Vagina (tissue), 2 donors: ENCODE measurements at places on chromosomes 4 and X.

GRCh38 chr4:88159229-88159725, 838 bp upstream of the ABCG2 start:
- no peak for DNase-seq

DNA sequence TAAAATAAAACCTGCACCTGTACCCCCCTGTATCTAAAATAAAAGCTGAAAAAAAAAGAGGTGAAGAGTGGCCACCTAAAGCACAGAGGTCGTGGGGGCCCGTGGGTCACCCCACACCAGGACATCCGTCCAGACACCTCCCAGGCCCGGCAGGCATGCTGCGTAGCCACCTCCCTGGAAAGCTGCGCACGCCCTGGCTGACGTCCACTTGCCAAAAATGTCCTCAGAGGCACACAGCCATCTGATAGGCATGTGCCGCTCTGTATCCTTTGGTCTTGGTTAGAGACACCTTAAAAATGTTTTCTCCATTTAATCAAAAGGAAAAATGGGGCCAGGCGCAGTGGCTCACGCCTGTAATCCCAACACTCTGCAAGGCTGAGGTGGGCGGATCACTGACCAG, 17.7 kb downstream of the FAM53A start:
- DNase-seq: no peak

DNA sequence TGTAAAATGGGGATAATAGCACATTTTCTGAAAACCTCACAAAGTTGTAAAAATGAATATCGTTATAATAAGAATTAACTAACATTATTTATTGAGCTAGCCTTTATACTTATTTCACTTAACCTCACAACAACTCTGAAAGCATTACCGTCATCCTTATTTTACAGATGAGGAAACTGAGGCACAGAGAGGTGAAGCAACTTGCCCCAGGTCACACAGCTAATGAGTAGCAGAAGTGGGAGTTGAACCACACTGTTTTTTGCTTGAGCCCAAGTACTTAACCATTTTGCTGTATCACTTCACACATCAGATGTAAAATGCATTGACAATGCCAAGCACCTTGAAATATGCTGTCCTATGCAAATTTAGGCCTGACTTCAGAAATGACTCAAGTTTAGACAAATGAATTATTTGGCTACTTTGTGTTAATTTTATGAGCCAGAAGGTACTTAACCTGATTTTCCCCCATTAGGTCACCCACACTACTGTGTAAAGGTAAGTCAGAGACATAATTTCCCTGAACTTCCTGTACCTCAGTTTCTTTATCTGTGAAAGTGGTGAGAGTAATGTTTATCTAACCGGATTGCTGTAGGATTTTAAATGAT, 23.1 kb downstream of the CD40LG start:
- DNase-seq: no peak

- DNase-seq: no peak
Observed at GRCh38 chrX:152926279-152926678, 28.4 kb downstream of the ZNF185 start.

DNA sequence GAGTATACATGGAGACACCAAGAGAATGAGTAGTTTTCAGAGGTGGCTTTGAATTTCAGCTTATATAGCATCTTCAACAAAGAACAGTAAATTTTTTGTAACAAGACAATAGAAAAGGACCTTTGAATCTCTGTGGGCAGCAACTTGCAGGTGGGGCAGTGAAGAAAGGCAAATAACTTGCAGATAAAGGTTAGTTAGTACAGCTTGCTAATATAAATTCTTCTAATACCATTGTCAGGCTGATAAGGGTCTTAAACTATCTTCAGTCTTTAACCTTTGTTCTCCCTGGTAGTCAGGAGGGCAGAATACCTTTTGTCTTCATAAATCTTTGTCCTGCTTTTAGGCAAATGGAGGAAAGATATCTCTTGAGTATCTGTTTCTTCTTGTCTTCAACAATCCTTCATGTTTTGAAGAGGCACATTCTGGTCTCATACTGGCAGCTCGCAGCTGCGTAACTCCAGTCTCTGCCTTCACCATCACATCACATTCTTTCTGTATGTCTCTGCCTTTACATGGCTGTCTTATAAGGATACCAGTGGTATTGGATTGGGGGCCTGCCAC, 16.0 kb downstream of the ANXA3 start:
- no peak for DNase-seq

DNA sequence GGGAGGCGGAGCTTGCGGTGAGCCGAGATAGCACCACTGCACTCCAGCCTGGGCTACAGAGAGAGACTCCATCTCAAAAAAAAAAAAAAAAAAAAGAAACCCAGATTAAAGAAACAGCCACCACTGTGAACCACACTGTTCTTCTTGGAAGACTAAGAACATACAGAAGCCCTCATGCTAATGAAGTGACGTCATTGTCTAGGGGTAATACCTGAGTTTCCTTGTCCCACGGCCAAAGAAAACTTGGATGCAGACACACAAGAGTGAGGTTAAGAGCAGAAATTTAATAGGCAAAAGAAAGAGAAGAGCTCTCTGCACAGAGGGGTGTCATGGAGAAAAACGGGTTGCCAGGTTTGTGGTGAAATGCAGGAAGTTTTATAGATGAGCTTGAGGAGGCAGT, 691.6 kb downstream of the NLGN4X start:
- no peak for DNase-seq

GRCh38 chr4:26821677-26822503, 38.8 kb upstream of the STIM2 start:
- DNase-seq: no peak

GRCh38 chr4:30103455-30103854, 616.7 kb upstream of the PCDH7 start:
- DNase-seq: no peak

GRCh38 chr4:37467824-37468223, 218.4 kb downstream of the RELL1 start:
- DNase-seq: no peak

DNA sequence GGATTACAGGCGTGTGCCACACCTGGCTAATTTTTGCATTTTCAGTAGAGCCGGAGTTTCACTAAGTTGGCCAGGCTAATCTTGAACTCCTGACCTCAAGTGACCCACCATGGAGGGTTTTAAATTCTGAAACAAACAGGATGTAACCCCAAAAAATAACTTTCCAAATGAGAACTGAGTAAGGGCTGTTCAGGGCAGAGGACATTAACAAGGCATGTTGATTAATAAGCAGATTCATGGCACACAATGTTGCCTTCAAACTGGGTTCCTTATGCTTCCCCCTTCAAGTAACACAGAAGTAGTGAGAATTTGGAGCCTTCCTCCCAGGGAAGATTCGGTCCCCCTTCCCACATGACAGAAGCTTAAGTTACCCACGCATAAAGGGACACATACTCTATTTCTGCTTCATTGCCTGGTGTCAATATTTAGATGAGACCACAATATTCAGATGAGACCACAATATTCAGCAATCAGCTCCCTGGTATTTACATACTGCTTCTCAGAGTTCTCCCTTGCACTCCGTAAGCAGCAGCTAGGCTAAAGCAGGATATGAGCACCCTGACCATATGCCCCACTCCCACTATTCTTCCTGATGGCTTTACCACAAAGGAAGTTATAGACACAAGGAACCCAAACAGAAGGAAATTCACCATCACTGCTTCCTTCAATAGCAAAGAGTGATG, 21.4 kb downstream of the GRSF1 start:
- no peak for DNase-seq

DNA sequence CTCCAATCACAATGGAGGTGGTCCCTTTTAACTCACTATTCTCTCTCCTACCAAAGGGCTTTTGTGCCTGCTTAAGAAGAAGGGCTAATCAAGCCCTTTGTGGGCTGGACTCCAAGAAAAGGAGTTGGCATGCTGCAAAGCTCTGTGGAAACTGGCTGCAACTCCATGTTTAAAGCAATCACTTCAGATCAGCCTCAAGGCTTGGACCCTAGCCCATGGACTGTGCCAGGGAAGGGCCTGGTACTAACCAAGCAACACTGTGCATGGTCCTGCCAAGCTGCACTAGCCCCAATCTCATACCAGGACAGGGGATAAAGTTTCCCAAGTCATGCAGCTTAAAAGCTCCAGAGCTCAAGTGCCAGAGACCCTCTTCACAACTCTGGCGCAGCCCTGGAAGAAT, 86.7 kb downstream of the ATP8A1 start:
- no peak for DNase-seq

GRCh38 chrX:106615041-106615440, 3.3 kb downstream of the RADX start:
- DNase-seq: no peak

GRCh38 chr4:41602886-41603498, 65.0 kb downstream of the LIMCH1 start:
- DNase-seq: no peak

DNA sequence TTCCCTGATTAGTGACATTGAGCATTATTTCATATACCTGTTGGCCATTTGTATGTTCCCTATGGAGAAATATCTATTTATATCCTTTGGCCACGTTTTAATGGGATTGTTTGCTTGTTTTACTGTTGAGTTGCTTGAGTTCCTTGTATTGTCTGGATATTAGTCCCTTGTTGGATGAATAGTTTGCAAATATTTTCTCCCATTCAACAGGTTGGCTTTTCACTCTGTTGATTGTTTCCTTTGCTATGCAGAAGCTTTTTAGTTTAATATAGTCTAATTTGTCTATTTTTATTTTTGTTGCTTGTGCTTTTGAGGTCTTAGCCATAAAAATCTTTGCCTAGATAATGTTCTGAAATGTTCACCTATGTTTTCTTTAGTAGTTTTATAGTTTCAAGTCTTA, 60.2 kb upstream of the HUWE1 start:
- DNase-seq: no peak

- DNase-seq: no peak
Observed at GRCh38 chr4:63788271-63788670, 621.0 kb downstream of the TECRL start.

GRCh38 chrX:16897445-16897844, 27.3 kb upstream of the RBBP7 start:
- DNase-seq: no peak

GRCh38 chrX:110320381-110320987, 2.6 kb upstream of the AMMECR1 start:
- DNase-seq: no peak

DNA sequence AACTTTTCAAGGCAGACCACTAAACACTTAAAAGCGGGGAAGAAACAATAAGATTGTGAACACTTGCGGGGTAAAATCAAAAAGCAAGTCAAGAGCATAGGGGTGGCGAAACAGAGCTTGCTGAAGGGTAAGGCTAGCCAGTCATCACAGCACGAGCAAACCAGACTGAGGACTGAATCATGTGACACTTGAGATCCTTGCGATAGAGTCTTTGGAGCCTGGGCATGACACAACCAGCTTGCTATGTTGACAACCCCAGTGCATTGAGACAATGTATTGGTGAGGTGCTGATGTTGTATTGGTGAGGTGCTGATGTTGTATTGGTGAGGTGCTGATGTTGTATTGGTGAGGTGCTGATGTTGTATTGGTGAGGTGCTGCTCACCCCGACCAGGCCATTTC, 72.3 kb downstream of the SLIT2 start:
- DNase-seq: no peak

GRCh38 chr4:2095236-2096072, 36.3 kb downstream of the NAT8L start:
- peak; percentile 81 for DNase-seq

GRCh38 chrX:42694260-42694815, 83.6 kb downstream of the PPP1R2C start:
- DNase-seq: no peak

DNA sequence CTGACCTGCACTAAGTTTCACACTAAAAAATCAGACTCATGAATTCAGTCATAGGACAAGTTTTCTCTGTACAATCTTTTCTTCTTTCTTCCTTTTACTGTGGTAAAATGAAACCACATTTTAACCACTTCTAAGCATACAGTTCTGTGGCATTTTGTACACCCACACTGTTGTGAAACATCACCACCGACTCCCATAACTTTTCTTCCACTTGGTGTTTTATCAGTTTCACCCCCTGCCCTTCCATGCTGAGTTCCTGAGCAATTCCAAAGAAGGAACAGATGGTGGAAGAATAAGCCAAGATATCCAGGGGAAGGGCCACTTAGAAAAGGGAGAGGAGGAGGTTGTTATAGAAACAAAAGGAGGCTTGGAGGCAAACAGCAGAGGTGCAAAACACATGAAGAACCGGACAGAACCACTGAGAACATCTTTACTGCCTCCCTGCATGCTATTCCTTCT, 22.6 kb downstream of the SLC25A4 start:
- DNase-seq: no peak

DNA sequence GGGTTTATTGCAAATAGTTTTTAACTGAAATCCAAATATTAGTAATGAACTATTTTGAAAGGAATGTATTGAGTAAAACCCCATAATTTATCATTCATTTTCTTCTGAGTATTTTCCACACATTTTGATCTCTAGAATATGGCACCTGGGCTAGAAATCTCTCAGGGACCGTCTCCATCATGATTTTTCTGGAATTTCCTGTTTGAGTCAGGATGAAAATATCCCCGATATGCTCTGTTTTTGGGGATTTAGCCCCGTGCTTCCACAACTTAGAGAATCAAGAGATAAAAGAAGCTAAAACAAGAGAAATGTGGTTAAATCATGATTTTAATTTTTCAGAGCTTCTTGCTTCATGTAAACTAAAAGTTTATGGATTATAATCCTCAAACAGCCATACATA, 114.2 kb downstream of the SPCS3 start:
- DNase-seq: no peak

DNA sequence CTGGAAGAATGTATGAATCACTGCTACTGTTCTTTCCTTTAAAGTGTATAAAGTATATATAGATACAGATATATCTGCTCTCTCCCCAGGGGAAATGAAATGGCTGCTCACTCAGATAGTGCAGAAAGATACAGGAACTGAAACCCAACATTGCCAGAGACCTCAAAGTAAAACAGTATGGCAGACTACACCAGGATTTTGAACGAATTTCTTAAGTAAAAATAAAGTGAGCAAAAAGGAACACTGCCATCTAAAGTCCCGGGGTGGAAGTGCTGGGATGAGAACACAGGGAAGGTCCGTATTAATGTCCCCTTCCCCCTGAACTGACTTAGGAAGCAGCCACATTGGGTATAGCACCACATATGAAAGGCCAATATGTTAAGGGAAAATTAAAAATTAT, 93.4 kb downstream of the TMA16 start:
- DNase-seq: no peak

GRCh38 chr4:130214268-130214667, 1118.3 kb downstream of the C4orf33 start:
- DNase-seq: no peak

DNA sequence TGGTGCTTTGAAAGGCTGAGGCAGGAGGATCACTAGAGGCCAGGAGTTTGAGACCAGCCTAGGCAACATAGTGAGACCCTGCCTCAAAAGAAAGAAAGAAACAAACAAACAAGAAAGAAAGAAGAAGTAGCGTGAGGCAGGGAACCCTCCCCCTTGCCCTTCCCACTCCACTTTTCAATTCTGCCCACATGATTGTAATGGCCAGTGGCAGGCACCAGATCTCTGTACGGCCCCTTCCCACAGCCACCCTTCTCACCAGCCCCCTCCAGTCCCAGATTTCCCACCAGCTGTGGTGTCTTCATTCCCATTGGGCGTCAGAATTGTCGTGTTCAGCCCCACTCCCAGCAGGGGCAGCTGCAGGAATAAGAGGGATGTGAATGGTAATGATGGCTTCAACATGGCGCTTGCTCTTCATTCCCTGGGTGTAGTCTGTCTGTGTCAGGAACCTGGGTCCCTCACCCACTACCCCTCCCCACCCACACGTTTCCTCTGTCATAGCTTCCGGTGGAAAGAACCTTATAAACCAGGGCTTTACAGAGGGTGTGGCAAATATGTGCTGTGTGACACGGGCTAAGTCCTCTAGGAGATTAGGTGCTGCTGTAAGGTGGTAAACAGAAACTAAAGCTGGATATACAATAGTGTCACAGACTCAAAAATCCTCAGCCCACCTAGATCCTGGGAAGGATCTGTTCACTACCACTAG, at the start of gene IL2RG:
Gene IL2RG, minus strand, starts transcription at position 437 of the 703 bp plus-strand sequence. Its CDS starts 38 bp downstream, at position 399.
- DNase-seq: no peak
